ENCODE measurements at places on chromosomes 4 and X.

DNA sequence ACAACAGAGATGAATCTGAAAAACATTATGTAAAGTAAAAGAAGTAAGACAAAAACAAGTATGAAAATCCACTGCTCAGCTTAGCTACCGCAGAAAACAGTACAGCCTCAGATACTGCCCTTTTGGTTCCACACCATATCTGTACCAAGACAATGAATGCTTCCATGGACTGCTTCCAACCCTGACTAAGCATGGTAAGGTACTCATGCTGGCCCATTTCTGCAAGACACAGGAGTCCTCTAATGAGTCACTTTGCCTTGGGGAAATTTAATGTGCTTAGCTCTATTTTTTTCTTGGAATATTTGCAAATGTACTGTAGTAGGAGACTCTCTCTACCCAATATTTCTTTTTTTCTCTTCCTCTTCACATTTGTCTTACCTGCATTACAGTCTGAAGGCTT is 931.7 kb upstream of the HS3ST1 start:
- no peak for DNase-seq

GRCh38 chrX:136214551-136214950 is 36.6 kb downstream of the MAP7D3 start:
- peak; percentile 83 for DNase-seq

GRCh38 chr4:24519649-24520048 is 64.7 kb downstream of the DHX15 start:
- peak; percentile 63 for DNase-seq

GRCh38 chrX:21725916-21726315 is 32.0 kb downstream of the SMPX start:
- no peak for DNase-seq

GRCh38 chr4:168128601-168129000 is 36.3 kb downstream of the ANXA10 start:
- DNase-seq = no peak

DNA sequence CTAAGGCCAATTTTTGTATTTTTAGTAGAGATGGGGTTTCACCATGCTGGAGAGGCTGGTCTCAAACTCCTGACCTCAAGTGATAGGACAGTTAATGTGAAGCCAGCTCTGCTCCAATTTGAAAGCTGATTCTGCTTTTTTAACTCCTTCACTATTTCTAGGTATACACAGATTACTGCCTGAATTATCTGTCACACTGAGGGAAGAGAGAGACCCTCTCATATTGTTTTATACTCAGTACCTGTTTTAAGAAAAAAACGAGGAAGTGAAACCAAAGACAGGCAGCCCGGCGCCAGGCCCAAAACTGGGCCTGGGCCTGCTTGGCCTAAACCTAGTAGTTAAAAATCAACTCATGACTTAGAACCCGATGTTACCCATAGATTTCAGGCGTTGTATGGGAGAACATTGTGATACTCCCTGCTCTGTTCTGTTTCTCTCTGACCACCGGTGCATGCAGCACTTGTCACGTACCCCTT is 1601.5 kb upstream of the PCDH10 start:
- no peak for DNase-seq

- peak; percentile 85 for DNase-seq
Measured at GRCh38 chr4:8185295-8185694, 13.8 kb upstream of the SH3TC1 start.

DNA sequence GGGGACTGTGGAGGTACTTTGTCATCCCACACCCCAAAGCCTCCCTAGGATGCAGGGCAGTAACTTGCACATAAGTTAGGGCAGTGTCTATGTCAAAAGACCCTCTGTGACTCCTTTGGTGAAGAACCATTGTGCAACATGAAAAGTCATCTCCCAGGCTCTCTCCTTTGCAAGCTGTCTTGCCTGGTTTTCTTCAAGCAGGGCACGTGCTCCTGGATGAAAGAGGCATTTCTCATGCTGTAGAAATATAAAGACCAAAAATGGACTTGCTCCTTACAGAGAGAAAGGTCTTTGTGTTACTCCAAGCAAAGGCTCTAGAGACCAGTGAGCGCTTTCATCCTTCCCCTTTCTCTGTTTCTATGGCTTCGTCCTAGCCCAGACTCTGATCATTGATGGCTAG is 44.9 kb downstream of the PLAC1 start:
- DNase-seq = no peak

- peak; percentile 14 for DNase-seq
Measured at GRCh38 chr4:44221407-44221806, 227.2 kb downstream of the KCTD8 start.

DNA sequence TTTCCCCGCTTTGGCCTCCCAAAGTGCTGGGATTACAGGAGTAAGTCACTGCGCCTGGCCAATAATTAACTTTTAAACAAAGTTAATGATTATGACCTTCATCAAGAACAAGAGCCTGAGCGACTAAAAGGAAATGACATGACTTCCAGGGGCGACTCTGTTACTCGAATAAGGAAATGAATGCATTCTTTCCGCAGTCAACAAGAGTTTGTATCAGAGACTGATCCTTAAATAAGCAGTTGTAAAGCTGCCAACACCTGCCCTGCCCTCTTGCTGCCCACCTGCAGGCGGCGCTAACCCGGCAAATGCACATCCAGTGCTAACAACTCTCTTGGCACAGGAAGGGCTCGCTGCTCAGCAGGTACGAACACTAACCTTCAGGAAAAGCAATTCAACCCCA is 27.3 kb downstream of the WDR1 start:
- DNase-seq = no peak

GRCh38 chrX:84216881-84217280 is 28.9 kb upstream of the RPS6KA6 start:
- peak; percentile 27 for DNase-seq

DNA sequence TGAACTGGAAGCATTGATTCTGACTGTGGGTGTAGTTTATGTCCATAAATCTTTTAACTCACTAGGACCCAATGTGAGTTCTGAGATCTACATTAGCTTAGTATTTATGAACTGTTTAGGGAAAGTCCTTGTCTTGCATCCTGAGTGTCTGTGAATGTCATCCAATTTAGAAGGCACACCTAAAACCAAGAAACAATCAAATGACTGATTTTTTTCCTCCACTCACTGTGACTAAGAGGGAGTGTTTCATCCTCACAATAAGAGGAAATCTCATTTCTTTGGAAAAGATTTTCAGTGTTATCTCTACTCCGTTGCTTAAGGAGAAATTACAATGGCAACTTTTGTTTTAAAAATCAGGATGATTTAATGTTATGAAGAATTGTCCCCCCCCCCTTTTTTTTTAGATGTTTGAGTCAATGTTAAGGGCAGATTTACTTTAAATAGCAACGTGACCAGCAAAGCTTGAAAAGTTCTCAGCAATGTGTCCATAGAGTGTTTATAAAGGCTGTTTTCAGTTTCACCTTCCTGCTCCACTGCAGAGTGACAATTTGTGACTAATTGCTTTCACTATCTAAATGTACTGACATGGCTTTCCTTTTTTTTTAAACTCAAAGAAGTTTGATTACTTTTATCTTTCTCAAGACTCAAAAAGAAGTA is 173.0 kb downstream of the SPCS3 start:
- DNase-seq = peak; percentile 30

GRCh38 chrX:115372152-115372551 is 82.6 kb downstream of the LUZP4 start:
- DNase-seq = peak; percentile 73

GRCh38 chrX:134985479-134985878 is 5.3 kb upstream of the SMIM10 start:
- no peak for DNase-seq

DNA sequence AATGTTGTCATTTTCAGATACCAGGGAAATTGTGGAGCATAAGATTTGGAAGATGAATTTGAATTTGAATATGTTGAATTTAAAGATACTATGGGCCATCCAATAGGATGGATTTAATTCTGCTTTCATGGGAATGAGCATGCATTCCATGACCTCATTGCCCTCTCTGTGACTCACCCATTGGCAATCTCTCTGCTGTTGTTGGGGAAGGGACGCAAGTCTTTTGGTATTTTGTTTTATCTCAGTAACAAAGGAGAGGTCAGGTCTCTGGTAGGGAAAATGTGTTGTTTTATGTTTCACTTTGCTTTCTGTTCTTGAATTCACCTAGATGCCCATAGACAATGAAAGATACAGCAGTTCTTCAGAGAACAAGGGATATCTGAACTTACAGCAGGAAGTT is 42.1 kb upstream of the MAGEA4 start:
- DNase-seq = peak; percentile 90
